ENCODE measurements at places on chromosomes 2 and 18.

DNA sequence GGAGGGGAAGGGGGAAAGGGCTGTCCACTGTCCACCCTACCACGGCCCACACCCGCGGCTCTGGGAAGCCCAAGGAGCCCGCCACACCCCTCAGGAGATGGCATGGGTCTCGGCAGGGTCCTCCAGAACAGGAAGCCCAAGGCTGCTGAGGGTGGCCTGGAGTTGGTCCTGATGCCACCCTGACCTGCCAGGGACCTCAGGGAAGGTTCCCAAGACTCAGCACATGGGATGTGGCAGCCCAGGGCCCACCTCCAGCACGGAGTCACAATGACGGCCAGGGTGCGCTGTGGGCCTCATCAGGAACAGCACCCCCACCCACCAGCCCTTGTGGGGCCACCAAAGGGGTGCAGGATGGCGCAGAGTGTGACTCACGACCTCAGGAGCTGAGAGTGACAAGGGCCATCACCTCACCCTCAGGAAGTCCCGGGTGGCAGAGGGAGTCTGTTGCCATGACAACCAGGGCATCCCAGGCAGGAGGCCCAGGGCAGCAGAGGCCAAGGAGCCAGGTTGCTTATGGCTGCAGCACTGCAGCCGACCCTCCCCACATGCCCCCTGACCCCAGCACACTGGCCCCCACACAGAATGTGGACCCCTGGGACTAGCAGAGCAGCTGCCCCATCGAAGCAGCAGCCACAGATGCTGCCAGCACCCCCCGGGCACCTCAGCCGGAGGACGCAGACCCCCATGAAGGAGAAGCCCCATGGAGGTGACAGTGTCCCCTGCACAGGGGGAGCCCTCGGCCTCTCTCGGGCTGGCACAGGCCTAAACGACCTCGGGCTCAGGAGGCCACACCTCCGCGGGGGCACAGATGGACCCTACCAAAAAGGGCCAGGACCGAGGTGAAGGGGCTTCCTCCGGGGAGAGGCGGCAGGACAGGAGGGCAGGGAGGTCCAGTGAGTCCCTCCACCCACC is 34.3 kb downstream of the KIF1A start:
- DNase-seq: peak; percentile 10

DNA sequence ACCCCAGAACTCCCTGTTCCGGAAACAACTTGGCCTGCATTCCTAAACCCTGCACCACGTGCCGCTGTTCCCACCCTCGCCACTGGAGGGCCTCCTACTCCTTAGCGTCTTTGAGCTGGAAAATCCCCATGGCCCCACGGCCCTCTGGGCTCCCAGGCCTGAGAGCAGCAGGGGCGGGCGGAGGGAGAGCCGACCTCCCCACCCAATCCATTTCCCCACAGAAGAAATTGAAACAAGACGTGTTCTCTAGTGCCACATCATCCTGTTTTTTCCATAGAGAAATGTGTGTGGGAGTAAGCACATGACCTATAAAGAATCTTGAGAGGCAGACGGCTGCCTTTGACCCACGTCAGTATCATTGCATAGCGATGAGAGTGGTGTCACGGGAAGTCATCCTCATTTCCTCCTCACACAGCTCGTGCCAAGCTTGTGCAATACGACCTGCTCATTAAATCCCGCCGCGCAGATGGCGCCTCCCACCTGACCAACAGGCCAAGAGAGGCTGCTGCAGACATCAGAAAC is 79.2 kb downstream of the LAMA1 start:
- no peak for DNase-seq

DNA sequence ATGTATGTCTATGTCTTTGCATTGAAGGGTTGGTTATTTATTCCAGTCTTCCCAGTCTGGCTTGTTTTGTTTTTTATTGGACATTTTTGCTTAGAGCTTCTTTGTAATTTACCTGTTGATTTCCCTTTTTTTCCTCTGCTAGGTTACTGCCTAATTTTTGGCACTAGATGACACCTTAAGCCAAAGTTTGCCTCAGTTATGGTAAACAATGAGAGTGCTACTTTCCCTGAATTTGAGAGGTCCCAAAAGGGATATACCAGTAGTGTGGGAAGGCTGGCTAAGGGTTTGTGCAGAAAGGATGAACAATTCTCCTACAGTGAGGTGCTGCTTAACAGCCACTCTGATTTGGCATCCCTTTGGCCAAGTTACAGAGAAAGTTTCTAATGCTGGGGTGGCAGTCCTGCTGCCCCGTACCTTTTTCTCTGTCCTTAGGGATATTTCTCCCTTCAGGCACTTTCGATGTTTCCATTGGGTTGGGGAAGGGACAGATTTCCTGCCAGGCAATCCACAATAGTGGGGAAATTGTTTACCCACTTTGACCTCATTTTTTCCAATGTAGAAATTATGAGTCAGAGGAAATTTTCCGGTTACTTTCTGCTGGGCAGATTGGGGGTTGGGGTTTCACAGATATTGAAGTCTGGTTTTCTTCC is 354.9 kb downstream of the PTPRM start:
- DNase-seq: no peak

GRCh38 chr2:38077431-38077769 is 1.4 kb upstream of the CYP1B1 start:
- no peak for DNase-seq

DNA sequence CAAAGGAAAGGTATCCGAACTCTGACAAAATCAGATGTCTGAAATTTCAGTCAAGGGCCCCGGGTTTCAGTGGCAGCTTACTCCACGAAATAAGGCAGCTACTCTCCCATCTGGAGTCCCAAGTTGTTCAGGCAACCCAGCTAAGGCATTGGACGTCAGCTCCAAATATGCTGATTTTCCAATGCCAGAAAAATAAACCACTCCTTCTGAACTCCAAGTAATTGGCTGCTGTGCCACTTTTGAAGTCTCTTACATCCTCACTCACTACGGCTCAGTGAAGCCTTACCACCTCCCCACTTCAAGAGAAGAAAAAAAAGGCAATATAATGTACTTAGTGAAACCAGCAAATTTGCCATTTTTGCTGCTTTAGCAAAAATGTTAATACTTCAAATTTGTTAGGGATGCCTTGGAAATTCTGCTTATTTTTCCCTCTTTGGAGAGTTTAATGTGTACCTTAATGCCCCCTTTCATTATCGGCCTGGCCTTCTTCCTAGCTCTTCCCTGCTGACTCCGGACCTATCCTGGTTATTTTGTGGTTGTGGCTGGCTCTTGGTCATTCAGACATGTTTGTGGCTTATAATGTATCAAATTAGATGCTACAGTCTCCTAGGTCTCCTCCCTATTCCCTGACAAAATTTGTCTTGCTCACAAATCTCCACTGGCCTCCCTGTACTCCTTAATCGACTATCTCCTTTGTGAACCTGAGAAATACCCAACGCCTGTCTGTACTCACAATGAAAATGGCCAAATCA is 589.2 kb upstream of the ZEB2 start:
- no peak for DNase-seq

DNA sequence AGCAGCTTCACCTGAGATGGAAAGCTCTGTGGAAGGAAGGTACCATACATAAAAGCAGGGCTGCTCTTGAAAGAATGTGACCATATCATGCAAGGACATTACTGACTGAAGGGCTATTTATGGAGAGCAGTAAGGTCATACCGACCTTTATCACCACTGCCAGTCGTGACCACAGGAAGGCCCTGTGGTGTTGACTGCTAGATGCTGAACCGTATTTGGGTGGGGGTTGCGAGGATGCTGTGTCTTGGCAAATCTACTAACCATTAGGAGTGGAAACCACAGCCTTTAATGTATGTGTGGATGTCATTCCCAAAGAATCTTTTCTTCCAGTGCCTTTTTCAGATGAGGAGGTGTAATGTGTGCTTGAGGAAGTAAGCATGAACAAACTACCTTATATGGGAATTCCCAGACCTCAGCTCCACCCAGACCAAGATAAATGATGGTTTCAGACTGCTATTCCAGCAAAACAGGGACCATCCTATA is 60.8 kb downstream of the LIMS1 start:
- no peak for DNase-seq

DNA sequence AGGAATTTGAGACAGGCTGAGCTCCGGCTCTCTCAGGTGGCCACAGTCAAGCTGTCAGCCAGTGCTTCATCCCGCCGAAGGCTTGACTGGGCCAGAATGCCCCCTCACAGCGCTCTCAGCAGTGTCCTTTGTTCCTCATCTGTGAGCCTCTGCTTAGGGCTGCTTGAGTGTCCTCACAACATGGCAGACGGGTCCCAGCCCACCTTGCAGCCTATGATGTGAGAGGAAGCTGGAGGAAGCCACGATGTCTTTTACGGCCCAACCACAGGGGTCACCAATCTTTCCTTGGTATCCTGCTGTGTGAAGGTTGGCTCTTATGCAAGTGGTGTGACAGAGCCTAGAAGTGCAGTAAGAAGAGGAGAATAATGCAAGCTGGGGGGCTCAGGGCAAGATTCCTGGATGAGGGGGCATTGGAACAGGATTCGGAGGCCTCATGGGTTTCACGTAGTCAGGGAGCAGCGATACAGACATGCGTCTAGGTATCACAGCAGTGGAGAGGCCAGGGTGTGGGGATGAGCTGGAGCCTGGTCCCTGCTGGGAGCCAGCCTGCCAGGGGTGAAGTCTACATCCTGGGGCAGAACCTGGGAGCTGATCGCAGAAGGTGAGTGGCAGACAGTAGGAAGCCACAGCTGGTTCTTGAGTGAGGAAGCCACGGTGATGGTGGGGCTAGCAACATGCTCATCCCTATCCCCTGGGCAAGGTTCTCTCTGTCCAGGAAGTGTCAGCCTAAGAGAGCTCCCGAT is 234.1 kb downstream of the GLI2 start:
- no peak for DNase-seq

DNA sequence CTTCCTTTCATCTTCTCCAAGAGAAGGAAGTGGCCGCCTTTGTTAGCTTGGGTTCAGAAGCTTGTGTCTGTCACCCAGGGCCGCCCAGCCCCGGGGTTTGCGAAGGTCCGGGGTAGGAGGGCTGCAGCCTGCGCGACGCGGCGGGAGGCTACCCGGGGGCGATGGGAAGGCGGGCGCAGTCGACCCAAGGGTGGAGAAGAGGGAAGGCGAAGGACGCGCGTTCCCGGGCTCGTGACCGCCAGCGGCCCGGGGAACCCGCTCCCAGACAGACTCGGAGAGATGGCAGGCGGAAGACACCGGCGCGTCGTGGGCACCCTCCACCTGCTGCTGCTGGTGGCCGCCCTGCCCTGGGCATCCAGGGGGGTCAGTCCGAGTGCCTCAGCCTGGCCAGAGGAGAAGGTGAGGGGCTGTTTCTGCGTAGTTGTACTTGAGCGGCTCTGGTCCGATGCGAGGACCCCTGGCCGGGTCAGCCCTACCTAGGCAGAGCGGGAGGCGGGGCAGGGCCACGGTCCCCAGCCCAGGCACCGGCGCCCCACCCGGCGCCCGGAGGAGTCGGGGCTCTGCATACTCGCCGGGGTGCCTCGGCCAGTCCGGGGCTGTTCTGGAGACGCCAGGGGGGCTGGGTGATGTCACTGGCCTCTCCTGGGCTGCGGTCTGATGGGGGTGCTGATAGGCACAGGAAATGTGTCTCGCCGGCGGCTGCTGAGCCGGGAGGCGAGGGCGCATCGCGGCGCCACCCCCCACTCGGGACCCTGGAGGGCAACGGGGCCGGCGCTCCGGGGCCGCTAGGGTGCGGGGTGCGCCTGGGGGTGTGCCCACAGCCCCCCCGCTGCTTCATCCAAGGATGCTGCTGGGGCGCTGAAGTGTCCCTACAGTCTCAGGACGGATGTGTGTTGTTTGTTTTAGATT is at the start of gene QPCT:
QPCT (plus strand) TSS at position 178 of the 909 bp plus-strand sequence; CDS start at position 280, 102 bp downstream.
- peak; percentile 60 for DNase-seq

- DNase-seq: no peak
Observed at GRCh38 chr2:187545238-187545751, 8.9 kb downstream of the TFPI start.

GRCh38 chr2:15076668-15077067 is 444.2 kb downstream of the LRATD1 start:
- no peak for DNase-seq

DNA sequence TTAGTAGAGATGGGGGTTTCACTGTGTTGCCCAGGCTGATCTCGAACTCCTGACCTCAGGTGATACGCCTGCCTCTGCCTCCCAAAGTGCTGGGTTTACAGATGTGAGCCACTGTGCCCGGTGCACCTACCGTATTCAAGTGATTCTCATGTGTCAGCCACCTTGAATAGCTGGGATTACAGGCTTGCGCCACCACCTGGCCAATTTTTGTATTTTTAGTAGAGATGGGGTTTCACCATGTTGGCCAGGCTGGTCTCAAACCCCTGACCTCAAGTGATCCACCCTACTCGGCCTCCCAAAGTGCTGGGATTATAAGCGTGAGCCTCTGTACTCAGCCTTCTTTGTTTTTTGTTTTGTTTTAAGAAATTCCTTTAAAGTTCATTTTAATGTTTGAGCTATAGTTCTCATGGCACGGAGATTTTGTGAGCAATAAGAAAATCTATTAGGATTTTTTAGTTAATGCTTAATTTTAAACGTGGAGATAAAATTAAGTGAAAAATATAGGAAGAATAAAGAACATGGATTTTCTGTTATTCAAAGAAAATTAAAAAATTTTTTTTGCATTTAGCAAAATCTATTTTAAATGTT is 242.6 kb downstream of the PHLPP1 start:
- peak; percentile 74 for DNase-seq

GRCh38 chr2:120465012-120465700 is 119.2 kb downstream of the INHBB start:
- DNase-seq: no peak

- no peak for DNase-seq
Observed at GRCh38 chr2:73995810-73996209, 11.1 kb downstream of the TET3 start.

- no peak for DNase-seq
Observed at GRCh38 chr18:44743631-44744030, 62.9 kb downstream of the SETBP1 start.

DNA sequence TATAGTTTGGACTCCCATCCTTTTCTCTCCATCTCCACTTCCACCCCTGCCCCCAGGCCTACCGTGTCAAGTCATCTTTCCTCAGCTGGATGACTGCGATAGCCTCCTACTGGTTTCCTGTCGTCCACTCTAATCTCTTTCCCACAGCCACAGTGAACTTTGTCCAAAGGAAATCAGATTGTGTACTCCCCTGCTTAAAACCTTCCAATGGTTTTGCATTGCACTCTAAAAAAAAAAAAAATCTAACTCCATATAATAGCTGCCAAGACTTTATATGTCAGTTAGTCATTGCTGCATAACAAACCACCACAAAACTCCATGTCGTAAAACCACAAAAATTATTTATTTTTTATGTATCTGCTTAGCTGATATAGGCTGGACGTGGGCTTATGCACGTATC is 160.2 kb upstream of the CCDC68 start:
- DNase-seq: no peak

- no peak for DNase-seq
Observed at GRCh38 chr2:76731157-76731556, 791.0 kb downstream of the LRRTM4 start.

- DNase-seq: no peak
Observed at GRCh38 chr2:136510244-136510643, 255.1 kb upstream of the THSD7B start.

DNA sequence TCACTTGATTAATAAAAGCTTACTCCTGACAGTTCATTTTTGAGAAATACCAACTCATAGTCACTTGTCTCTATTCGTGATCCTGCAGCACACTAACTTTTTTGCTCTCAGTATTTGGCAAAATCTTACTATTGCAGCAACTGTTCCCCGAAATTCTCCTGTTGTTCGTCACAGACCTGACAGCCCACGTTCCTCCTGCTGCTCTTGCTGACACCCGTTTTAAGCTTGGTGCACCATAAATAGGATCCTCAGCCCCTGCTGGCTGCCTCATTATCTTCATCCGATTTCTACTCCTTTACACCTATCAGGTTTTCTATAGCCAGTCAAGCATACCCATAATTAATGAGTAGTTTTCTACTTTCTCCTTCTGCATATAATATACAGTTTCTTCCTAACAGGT is 368.8 kb downstream of the PLCL1 start:
- no peak for DNase-seq

All from activated naive CD4-positive, alpha-beta T cell treated with anti-CD3 and anti-CD28 coated beads for 36 hours (primary cell).